ENCODE measurements at places on chromosomes 5 and 9.

GRCh38 chr5:177366528-177367322, 9.0 kb downstream of the RGS14 start:
- no peak for DNase-seq

- DNase-seq = no peak
Observed at GRCh38 chr9:133004999-133005760, 25.6 kb upstream of the GTF3C5 start.

- DNase-seq = no peak
Observed at GRCh38 chr5:55557123-55557522, 22.4 kb upstream of the PLPP1 start.

DNA sequence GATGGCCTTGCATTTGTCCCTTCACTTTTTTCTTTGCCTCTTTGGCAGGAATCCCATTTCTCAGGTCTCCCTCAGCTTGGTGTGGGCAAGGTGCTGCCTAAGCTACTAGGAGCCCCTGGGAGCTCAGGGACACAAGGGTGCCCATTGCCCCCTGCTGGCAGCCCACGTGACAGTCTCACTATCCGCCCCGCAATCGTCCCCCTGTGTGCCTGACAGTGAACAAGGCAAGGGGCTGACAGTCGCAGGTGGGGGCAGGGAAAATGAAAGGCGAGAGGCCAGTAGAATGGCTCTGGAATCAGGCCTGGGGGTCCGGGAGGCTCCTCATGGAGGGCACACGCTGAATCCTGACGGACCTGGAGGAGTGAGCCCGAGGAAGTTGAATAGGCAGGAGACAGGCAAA, 2.0 kb upstream of the PCDH12 start:
- no peak for DNase-seq

DNA sequence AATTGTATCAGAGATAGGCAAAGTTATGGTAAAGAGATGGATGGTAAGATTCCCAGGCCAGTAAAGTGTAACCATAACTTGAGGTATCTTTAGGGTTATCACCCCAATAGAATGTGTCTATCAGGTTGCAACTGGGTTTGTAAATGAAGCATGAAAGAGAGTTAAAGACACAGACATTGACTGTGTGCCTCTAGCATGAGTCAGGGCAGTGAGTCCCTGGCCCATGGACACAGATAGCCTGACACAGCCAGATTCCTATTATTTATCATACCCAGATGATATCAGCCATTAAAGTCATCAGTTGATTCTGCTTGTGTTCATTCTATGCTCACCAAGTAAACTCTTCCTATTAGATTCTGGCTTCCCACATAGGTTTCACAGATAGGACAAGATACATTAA, 33.5 kb upstream of the SNAPC3 start:
- DNase-seq = no peak

DNA sequence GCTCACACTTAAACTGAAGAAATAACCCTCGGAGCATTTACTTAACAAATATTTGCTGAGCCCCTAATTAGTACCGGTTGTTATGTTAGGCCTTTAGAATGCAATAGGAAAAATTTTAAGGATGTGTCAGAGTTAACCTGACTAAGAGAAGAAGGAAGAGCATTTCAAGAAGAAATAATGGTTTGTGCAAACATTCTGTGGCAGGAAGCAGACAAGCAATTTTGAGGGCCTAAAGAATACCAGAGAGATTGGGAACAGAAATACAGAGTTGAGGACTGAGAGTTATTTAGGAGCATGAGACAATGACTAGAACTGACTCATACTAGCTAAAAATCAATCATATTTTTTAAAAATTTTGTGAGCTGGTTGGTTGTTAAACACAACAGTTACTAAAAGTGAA, 218.8 kb downstream of the PRR16 start:
- DNase-seq = peak; percentile 33

DNA sequence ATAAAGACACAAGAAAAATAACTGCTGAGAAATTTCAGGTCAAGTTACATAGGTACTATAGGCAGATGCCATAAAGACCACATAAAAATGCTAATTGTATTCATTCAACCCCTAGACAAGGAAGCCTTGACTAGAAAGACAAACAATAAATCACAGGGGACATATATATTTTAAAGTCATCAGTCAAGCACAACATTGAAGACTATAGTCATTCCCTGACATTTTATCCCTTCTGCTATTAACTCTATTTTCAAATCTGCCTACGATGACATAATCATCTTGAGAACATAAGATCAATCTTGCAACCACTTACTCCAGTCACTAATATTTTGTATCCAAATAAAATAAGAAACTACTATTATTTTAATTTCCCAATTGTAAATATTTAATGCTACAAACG, 38.3 kb downstream of the FAM13B start:
- no peak for DNase-seq

GRCh38 chr5:109335114-109335513, 74.7 kb downstream of the PJA2 start:
- DNase-seq = no peak

DNA sequence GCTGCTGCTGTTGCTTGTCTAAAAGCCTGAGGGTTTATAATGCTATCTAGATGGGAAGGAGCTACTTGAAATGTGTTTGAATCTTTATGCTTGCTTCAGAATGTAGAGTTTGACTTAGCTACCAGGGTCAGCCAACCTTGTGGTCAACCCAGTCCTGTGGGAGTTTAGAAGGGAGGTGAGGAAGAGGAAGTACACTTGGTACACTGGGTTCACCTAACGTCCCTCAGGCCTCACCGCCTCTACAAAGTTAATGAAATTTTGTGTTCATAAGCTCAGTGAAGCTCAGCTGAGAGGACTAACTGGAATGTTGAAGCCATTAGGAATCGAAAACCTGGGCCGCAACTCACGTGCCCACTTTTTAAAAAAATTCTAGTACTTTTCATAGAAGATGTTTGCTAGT, 10.7 kb downstream of the IQGAP2 start:
- DNase-seq = no peak

DNA sequence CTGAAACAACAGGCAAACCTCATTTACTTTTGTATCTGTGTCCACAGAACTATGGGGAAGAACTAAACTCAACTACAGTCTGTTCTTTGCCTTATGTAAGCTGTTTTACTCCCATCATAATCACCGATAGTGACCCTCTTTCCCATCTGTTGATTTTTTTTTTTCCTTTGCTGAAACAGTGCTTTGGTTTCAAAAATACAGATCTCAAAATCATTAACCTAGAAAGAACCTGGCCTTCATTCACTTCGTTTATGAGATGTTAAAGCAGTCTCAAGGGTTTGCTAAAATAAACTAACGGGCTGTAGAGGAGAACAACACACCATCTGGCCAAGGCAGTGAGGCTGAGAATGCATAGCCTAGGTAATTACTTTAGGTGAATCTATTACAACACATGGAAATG, 706.6 kb upstream of the ZNF608 start:
- no peak for DNase-seq

GRCh38 chr9:69020301-69021145, 6.6 kb upstream of the PRKACG start:
- DNase-seq = no peak

All from AG09309 (cell line).